ENCODE measurements at places on chromosomes 5 and 9.
A peak's percentile ranks its signal among the peaks of the same experiment; 100 is the strongest.

DNA sequence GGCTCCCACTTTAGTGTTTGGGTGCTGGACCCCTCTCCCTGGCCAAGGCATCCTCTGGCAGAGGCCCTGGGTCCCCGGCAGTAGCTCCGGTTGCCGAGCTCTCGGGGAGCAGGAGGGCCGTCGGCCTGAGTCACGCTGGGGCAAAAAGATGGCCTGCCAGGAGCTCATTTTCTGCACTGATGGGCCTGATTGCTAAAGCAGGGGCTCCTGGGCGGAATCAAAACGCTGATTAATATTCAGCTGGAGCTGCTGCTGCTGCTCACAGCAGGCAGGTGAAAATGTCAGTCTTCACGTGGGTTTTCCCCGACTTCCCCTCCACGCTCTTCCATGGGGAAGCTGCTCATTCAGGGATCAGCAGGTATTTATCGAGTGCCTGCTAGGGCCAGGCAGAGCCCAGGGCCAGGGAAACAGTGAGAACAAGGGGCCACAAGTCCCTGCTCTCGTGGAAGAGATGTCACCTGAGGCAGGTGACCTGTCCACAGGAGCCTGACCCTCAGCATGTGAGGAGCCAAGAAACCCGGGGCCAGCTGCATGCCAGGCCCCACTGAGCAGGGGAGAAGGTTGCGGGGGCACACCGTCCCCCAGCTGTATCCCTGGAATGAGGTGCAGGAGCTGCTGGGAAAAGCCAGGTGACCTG lies 22.1 kb downstream of the LAMC3 start:
- no peak for DNase-seq

GRCh38 chr9:136539427-136540421 lies 6.1 kb downstream of the NOTCH1 start:
- peak; percentile 84 for DNase-seq

DNA sequence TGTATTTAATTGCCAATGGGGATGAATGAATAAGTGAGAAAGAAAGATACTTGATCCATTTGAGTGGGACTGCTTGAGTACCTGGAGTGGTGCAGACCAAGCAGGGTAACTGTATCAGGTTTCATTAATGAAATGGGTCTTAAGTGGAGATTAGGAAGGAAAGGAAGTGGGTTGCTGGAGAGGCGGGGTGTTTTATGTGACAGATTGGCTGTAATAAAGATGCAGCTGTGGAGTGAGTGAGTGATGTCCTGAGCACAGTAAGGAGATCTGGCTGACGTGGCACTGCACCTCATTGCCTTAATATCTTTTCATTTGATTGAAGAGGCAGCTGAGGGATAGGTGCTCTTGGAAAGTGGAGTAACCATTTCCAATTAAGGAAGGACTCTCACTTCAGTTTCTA lies 161.0 kb upstream of the CCDC152 start:
- DNase-seq: no peak

- DNase-seq: no peak
These were observed 346.7 kb downstream of the EFNA5 start for GRCh38 chr5:107324071-107324470.

- no peak for DNase-seq
These were observed 43.0 kb upstream of the GAS1 start for GRCh38 chr9:86990290-86990689.

DNA sequence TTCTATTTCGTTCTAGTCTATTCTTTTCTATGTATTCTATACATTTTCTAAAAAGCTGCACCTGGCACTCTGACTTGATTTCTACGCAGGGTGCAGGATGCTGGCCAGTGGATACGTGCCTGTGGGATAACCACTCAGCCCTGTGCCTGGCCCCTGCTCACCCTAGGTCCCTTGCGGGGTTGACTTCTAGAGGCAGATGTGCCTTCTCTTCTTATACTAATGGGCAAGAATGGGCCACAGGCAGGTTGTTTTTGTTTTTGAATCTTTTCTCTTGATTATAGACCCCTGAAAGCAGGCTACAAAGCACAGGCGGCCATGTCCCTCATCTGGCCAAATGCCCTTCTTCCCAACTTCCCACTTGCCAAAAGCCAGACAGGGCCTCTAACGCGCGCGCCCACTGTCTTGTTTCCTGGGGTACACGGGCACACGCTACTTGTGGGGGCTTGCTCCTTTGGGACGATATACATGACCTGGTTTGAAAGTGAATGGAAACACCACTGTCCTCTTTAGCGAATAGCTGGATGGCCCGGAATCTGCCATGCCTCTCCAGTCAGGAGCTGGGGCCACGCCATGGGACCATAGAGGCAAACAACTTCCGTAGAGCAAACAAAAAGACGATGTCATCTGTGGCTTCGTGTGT lies 162.7 kb upstream of the IRX2 start:
- DNase-seq: no peak

GRCh38 chr5:23318960-23319359 lies 188.4 kb upstream of the PRDM9 start:
- DNase-seq: no peak

DNA sequence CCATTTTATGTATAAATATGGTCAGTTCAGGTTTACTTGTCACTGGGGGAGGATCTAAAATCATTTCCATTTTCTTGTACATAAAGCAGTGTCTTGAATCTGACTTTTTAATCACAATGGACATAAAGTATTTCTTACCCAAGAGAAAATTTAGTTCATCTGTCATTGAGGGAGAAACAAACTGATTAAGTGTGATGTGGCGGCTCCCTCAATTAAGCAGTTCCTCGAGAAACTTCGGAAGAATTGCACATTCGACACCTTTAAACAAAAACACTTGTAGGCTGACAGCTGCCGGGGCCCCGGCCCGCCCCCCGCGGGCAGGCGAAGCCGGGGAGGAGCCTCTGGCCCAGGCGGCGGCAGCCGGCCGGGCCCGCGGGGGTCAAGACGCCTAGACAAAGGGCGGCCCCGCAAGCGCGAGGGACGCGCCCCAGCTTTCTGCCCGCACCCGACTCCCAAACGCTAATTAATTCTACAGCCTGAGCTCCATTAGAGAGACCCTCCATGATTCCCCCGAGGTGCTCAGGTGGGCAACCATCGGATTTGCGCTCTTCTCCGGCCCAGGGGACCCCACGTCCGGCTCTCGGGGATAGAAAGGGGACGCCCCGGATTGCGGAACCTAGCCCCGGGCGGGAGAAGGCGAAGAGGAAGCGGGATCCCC lies 750 bp downstream of the TRIM36 start:
- no peak for DNase-seq

All from activated CD4-positive, alpha-beta T cell treated with anti-CD3 and anti-CD28 coated beads for 24 hours (primary cell).